Activated CD4-positive, alpha-beta T cell treated with anti-CD3 and anti-CD28 coated beads, Interleukin-2, amount 10 ng/mL, durations not matched to agents 24 days and 14 days (primary cell): ENCODE measurements at places on chromosomes 6 and 20. TPM values are rescaled to one million over a fixed set of nuclear protein-coding genes. Genes with fewer than 3 reads are reported as not detected.

The COX4I2 gene
- total RNA-seq = not detected in 2 replicates

DNA sequence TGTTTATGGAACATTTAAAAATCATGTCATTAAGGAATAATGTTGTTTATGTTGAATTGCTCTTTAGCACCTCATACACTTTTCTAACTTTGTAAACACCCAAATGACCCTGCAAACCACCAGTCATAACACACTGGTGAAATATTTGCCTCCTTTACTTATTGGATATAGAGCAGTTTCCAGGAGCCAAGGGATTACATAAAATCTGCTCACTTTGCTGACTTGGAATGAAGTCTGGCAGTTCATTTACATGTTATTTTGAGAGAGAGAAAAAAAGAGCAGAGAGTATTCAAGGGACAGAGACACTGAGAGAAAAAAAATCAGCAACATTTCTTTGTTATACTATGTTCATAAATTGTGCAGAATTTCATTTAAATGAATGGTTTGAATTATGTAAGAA is 46.6 kb upstream of the DEFB112 start:
- H3K27ac ChIP-seq = no peak overlapping the region
- DNase-seq = no peak
- no peaks in the 10 kb centered on the region for H3K36me3 ChIP-seq
- no peaks in the 10 kb centered on the region for H3K27me3 ChIP-seq
- H3K4me1 ChIP-seq = no peaks in the 10 kb centered on the region

- DNase-seq = no peak
- no peak overlapping the region for H3K4me3 ChIP-seq
- H3K27me3 ChIP-seq = peaks cover 1% of the 10 kb centered on the region
- H3K4me1 ChIP-seq = no peaks in the 10 kb centered on the region
- H3K27ac ChIP-seq = no peak overlapping the region
- no peaks in the 10 kb centered on the region for H3K36me3 ChIP-seq
Measured at GRCh38 chr6:12364621-12365020, 74.5 kb downstream of the EDN1 start.

GRCh38 chr6:50602292-50602691 is 111.0 kb upstream of the TFAP2D start:
- no peaks in the 10 kb centered on the region for H3K36me3 ChIP-seq
- no peak overlapping the region for H3K27ac ChIP-seq
- H3K4me3 ChIP-seq = no peak overlapping the region
- peak; percentile 60 for DNase-seq
- no peaks in the 10 kb centered on the region for H3K27me3 ChIP-seq

The TRIM15 gene
- total RNA-seq = 0.24 and 0.65 TPM in 2 replicates

DNA sequence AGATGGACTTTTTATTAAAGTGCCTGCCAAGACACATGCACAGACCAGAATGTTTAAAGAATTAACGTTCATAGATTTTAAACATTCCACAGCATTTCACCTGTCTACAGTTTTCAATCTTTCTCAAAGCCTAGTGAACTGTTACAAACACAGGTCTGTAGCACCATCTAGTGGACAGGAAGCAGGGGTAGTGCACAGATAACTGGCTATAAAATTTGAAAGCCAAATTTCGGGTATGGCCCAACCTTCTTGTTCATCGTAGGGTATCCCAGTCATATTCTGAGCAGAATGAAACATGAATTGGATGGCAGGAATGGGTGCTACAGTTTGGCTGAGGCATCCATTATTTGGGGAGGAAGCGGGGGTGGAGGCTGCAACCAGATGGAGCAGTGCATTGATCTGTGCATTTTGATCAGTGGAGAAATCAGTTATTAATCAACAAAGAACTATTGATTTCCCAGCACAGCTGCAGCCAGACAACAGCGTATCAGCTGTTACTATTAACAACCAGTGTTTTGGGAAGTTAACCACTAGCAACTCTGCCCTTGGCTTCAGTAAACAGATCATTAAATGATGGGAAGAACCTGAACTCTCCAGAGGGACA is 56.1 kb upstream of the B3GAT2 start:
- H3K27ac ChIP-seq = no peak overlapping the region
- peak; percentile 75 for DNase-seq
- no peaks in the 10 kb centered on the region for H3K4me1 ChIP-seq
- no peaks in the 10 kb centered on the region for H3K36me3 ChIP-seq

GRCh38 chr20:46317685-46318177 is 9.4 kb upstream of the CDH22 start:
- no peak overlapping the region for H3K27ac ChIP-seq
- H3K36me3 ChIP-seq = no peaks in the 10 kb centered on the region
- H3K27me3 ChIP-seq = peaks cover 54% of the 10 kb centered on the region

- H3K4me3 ChIP-seq = no peak overlapping the region
- H3K27ac ChIP-seq = no peak overlapping the region
- H3K4me1 ChIP-seq = no peaks in the 10 kb centered on the region
- H3K27me3 ChIP-seq = no peaks in the 10 kb centered on the region
- no peak for DNase-seq
Measured at GRCh38 chr6:4513561-4513960, 262.6 kb upstream of the CDYL start.

DNA sequence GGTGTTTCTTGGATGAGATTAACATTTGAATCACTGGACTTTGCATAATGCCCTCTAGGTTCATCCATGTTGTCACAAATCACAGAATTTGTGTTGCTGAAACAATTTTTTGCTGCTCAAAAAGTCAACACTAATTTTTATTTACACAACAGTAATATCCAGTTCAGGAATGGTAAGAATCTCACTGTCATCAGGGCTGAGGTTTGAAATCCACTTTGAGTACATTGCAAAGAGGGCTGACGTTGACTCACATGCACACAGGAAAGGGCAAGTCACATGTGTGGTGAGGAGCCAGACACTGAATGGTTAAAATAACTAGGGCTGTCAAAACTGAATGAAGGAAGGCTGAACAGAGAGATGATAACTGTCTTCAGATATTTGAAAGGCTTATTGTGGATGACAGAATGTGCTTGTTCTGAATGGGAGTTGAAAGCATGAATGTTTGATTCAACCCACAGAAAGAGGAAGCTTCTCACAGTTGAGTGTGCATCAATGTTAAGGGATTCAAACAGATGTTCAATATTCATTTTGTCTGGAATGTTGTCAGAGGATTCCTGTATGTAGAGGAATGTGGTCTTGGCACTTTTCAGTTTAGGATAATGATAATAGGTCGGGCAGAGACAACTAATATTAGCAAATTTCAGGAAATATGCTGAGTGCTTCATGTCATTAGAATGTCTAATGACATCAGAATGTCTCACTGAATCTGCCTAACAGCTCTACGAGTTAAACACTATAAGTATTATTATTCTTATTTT is 3.6 kb upstream of the ADGRG6 start:
- DNase-seq = no peak
- no peak overlapping the region for H3K4me3 ChIP-seq
- H3K27ac ChIP-seq = no peak overlapping the region
- peaks cover 6% of the 10 kb centered on the region for H3K4me1 ChIP-seq
- H3K36me3 ChIP-seq = no peaks in the 10 kb centered on the region

DNA sequence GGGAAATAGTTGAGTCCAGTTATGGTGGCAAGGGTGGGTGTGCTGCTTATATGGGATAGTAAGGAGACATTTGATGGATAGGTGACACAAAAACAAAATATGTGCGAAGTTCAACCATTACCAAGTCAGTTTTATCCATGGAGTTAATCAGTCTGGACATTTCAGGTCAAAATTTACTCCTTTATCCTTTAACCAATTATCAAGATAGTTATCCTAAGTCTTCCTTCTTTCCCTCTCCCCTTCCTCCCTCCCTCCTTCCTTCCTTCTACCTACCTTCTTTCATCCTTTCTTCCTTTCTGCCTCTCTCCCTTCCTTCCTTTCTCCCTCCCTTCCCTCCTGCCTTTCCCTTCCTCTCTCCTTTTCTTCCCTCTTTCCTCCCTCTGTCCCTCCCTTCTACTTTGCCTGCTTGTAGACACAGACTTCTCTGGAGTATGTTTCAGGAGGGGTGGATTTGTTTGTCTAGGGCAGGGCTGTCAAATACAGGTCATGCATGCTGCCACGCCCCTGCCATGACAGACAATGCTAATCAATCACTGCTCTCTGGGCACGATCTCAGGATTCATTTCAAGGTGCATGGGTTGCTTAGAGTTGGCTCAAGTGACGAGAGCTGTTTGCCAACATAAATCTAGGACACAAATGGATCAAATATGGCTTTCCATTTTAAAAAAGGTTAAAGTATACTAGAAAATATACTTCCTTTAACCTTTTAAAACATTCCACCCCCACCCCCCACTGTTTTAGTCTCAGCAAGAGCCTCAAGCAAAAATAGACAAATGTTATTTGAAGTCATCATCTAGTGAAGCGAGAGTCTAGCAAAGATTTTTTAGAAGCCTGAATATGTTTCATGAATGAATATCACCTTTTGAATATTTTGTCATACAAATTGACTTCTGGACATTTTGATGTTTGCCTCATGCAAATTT is 281.6 kb upstream of the CITED2 start:
- H3K27ac ChIP-seq = no peak overlapping the region
- H3K27me3 ChIP-seq = peaks cover 9% of the 10 kb centered on the region
- H3K4me3 ChIP-seq = no peak overlapping the region
- H3K36me3 ChIP-seq = no peaks in the 10 kb centered on the region
- DNase-seq = no peak
- H3K4me1 ChIP-seq = no peaks in the 10 kb centered on the region

The WFDC12 gene
- not detected in 2 replicates for total RNA-seq

- peaks cover 2% of the 10 kb centered on the region for H3K4me1 ChIP-seq
- peaks cover 3% of the 10 kb centered on the region for H3K27me3 ChIP-seq
- no peak overlapping the region for H3K27ac ChIP-seq
- no peak for DNase-seq
- H3K36me3 ChIP-seq = peaks cover 19% of the 10 kb centered on the region
Measured at GRCh38 chr6:118940770-118941169, 5.8 kb upstream of the MCM9 start.

The BTN1A1 gene
- 0.07 TPM in 1 of 2 replicates, not detected in the other for total RNA-seq

The DDO gene
- total RNA-seq = not detected in 2 replicates

The PDYN gene
- total RNA-seq = not detected in 2 replicates

DNA sequence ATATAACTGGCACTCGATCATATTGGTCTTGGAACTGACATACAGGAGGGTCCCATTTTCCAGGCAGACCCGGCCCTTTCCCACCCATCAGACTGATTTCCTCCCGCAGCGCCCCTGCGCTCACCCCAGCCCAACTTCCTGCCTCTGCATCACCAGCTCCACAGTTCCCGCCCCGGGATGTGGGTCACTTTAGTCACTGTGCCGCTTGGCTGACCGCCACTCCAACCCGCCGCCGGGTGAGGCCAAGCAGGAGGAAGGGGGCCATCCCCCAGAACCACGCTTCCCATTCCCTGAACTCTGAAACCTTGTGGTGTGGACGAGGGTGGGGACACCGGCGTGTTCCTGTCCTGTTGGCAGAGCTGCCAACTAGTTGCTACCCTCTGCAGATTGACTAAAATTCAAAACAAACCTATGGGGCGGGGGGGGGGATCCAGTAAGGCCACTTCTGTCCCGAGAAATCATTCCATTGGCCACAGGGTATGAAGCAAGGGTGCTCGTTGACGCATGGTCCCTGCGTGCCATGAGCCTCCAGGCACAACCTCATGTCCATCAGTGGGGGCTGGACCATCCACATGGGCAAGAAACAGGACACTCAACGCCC is 12.3 kb downstream of the TGM2 start:
- DNase-seq = peak; percentile 83
- H3K27ac ChIP-seq = peak overlapping the region; percentile 92
- no peaks in the 10 kb centered on the region for H3K27me3 ChIP-seq
- H3K4me3 ChIP-seq = peak overlapping the region; percentile 72
- H3K4me1 ChIP-seq = peaks cover 15% of the 10 kb centered on the region

DNA sequence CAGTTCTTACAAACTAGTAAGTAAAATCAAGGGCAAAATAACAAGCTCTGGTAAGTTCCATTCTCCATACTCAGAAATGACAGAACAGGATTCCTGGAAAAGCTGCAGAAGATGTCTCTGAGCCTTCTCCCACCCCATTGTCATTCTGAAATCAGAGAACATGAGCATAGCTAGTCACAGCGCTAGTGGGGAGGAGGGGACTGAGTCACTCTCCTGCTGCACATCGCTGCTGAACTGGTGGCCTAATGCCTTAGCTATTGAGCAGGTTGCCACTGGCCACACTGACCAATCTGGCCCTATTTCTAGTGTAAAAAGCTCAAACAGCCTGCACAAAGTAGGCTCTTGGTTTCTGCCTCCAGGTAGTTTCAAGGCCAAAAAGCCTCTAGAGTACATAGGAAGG is 26.1 kb upstream of the RIPPLY2 start:
- DNase-seq = no peak
- no peak overlapping the region for H3K4me3 ChIP-seq
- H3K27me3 ChIP-seq = peaks cover 2% of the 10 kb centered on the region
- no peaks in the 10 kb centered on the region for H3K36me3 ChIP-seq

The GLP1R gene
- 0.09 TPM in 2 replicates for total RNA-seq

The NNAT gene
- 0.16 TPM in 1 of 2 replicates, not detected in the other for total RNA-seq

GRCh38 chr6:137964876-137965275 is 97.8 kb downstream of the TNFAIP3 start:
- peaks cover 4% of the 10 kb centered on the region for H3K36me3 ChIP-seq
- H3K27me3 ChIP-seq = no peaks in the 10 kb centered on the region
- no peak for DNase-seq
- H3K27ac ChIP-seq = no peak overlapping the region
- no peak overlapping the region for H3K4me3 ChIP-seq
- H3K4me1 ChIP-seq = peaks cover 29% of the 10 kb centered on the region
